AG09319 (cell line): ENCODE measurements at places on chromosomes 4 and X.

DNA sequence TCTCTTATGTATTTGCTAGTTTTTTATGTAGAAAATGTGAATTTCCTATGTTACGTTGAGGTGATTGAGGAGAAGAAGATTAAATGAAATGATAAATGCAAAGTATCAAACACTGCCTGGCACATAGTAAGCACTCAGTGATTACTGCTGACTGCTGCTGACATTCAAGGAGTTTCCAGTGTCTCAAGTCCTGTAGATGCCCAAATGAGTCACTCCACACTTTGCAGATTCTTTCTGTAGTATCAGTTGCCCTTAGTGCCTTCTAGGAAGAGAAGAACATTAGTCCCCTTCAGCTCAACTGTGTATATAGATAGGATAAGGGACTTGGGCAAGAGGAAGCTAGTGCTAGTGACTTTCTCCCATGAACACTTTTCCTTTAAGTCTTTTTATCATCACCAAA, 240.5 kb upstream of the TEX13A start:
- DNase-seq = no peak

- no peak for DNase-seq
Measured at GRCh38 chrX:69388526-69388925, 115.6 kb upstream of the NALF2 start.

DNA sequence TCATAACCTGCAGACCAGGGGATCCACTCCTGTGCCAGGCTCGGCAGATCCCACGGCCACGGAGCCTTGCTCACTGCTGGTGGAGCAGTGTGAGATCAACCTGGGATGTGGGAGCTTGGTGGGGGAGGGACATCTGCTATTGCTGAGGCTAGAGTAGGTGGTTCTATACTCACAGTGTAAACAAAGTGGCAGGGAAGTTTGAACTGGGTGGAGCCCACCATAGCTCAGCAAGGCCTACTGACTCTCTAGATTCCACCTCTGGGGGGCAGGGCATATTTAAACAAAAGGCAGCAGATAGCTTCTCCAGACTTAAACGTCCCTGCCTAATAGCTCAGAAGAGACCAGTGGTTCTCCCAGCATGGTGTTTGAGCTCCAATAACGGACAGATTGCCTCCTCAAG, 54.7 kb upstream of the EPHA5 start:
- no peak for DNase-seq

GRCh38 chr4:184503869-184504300, 29.5 kb upstream of the IRF2 start:
- no peak for DNase-seq

GRCh38 chr4:142817442-142817841, 28.7 kb downstream of the INPP4B start:
- peak; percentile 78 for DNase-seq
